Daoy (cell line): ENCODE measurements at places on chromosomes 3 and 15.

DNA sequence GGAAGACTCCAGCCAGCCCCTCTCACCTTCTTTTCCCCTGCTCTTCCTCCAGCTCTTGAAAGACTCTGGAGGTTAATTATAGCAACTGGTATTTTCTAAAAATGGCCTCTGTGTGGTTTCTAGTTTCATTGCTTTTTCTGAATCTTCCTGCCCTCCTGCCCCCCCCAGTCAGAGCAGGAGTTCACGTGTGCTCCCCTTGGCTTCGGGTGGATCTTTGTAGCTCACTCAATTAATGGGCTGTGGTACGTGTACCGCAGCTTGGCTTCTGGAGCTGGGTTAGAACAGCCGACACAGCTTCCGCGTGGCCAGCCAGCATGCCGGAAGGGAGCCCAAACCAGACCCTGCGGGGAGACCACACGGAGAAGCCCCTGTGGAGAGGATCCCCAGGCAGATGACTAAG lies 31.5 kb downstream of the TM2D3 start:
- DNase-seq, result no peak

GRCh38 chr15:100544338-100544841 lies 15.6 kb upstream of the CERS3 start:
- no peak for DNase-seq

DNA sequence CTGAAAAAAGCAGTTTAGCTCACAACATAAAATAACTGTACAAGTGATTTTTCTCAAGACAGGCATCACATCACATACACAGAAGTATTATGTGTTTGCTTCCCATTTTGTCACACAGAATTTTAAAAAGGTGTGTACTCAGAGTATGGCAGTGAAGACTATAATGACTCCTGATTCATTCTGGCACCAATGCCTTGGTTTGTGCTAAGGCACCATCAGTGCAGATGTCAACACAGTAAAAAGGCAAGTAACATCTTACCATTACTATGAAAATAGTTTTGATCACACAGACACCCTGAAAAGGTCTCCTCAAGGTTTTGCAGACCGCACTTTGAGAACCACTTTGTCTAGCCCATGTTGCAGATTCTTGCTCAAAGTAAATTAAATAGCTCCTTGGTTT lies 191.6 kb downstream of the KLHL25 start:
- no peak for DNase-seq

- no peak for DNase-seq
Observed at GRCh38 chr3:141425523-141426233, 57.4 kb downstream of the ZBTB38 start.

- DNase-seq, result no peak
Observed at GRCh38 chr15:50879016-50879617, 29.4 kb upstream of the AP4E1 start.

DNA sequence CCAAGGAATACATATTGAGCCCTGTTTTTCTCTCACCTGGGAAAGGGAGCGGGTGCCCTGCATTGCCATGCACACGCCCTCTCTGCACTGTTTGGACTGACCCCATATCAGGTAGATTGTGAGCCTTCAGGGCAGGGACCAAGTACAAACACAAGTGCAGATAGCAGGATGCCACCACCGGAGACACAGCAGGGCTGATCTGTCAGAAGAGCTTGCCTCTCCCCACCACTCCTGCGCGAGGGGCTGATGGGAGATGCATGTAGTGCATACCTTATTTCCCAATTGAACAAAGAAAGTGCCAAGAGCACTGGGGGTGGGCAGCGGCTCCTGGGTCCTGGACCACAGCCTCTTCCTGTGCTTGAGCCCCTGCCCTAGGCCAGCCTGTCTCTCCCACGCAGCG lies 9.0 kb upstream of the SLCO2A1 start:
- no peak for DNase-seq

- no peak for DNase-seq
Observed at GRCh38 chr3:106058475-106058874, 189.7 kb upstream of the CBLB start.

- no peak for DNase-seq
Observed at GRCh38 chr15:84949043-84949442, 32.6 kb upstream of the PDE8A start.

GRCh38 chr3:181103605-181104004 lies 114.1 kb upstream of the DNAJC19 start:
- DNase-seq, result peak; percentile 2

DNA sequence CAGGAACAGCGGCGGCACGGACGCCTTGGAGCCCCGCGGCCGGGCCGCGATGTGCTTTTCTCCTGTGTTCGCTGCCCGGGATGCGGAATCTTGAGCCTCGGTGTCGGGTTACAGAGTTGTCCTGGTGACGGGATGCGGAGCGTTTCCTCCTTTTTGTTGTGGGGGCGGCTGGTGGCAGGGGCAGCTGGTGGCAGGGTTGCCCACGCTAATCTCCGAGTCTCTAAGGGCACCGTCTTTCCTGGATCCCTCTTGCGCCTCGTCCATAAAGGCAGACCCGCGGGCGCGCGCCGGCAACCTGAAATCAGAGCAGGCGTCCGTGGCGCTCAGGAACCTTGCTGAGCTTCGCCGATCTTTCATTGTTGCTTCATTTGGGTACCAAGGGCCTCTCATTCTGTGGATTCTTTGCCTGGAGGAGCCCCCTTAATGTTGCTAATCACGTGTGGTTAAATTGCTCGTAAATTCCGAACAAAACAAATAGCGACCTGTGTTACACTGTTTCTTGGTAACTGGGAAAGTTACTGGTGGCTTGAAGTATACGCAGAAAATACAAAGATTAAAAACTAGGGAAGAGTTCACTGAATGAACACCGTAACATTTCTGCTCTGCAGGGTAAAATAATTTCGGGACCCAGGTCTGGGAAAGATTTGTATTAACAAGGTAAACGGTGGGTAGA lies 844 bp upstream of the PFN2 start:
- peak; percentile 79 for DNase-seq

DNA sequence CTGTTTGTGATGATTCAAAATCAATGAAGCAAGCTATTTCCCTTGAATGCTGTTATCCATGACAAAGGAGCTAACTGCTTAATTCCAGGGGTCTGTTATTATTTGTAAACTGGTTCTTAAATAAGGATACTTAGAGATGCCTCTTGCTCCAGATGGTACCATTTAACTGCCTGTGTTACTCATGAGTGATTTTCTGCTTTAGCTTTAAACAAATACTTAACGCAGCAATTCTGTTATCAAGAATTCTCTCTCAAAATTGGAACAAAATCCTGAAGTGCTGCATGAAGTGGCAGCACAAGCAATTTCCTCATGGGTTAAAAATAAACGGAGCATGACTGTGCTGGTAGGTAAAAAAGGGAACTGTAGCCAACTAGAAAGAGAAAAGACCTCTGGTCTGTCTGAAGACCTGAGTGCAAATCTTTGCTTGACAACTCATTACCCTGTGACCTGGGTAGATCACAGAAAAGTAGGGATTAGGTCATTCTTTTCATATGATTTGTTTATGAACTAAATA lies 62.5 kb upstream of the GBE1 start:
- no peak for DNase-seq

DNA sequence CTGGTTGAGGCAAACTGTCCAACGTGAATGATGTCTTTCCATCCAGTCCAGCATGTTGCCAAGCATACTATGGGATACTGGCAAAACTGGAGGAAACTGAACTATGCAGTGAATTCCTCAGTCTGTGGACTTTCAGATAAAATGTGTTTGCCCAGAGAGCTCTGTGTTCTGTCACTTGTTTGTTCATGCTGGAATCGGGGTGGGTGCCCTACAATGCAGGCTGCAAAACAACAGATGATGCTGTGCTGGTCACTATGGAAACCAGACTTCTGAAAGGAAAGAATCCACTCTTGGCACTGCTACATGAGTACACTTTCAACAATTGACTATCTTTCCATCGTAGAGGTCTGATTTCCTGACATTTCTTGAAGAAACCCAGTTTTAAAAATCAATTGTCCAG lies 272.5 kb upstream of the ARHGEF26 start:
- DNase-seq, result no peak

- DNase-seq, result no peak
Observed at GRCh38 chr3:13652728-13653127, 103.8 kb downstream of the FBLN2 start.

DNA sequence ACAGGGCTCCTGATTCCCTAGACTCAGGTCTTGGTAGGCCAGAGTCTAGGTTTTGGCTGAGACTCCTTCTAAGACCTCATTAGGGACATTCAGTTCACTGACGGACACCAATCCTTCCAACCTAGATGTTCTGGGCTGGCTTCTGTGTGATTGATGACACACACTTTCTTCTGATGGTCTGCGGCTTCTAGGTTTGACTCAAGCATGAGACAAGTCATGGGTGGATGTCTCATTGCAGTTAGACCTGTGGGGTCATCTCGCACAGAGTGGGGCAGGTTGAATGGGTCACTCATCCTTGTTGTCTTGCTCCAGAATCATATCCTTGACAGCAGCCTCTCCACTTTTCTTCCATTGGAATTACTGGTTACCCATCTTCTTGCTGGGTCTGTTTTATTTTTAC lies 35.8 kb downstream of the ARNT2 start:
- DNase-seq, result no peak

GRCh38 chr3:50233176-50233575 lies 2.8 kb upstream of the GNAI2 start:
- no peak for DNase-seq

- no peak for DNase-seq
Observed at GRCh38 chr3:178669022-178669601, 132.9 kb downstream of the KCNMB2 start.

DNA sequence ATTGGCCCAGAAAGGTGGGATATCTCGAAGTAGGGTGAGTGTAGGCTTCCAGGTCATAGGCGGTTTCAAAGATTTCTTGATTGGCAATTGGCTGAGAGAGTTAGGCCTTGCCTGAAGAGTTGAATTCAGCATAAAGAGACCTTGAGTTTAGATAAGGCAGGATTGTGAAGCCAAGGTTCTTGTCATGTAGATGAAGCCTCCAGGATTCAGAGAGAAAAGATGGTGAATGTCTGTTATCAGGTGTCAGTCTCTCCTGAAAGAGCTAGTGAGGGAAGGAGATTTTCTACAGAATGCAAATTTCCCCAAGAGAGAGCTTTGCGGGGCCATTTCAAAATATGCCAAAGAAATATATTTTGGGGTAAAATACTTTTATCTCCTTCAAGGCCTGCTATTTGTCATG lies 217.0 kb upstream of the TLE3 start:
- no peak for DNase-seq

- peak; percentile 42 for DNase-seq
Observed at GRCh38 chr15:27057904-27058645, 87.1 kb downstream of the GABRG3 start.

DNA sequence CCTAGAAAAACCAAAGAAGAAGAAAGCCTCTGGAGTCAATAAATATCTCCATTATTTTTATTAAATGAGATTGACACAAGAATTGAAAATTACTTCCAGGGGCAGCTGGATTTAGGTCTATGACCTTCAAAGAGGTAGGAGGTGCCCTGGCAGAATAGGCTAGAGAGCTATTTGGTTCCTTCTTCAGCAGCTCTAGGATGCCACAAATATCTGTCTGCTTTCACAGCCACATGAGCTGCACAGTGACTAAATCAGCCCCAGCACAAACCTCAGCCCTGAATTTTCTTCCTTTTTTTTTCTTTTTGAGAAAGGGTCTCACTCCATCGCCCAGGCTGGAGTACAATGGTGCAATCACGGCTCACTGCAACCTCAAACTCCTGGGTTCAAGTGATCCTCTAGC lies 223.5 kb downstream of the ABHD5 start:
- DNase-seq, result no peak

DNA sequence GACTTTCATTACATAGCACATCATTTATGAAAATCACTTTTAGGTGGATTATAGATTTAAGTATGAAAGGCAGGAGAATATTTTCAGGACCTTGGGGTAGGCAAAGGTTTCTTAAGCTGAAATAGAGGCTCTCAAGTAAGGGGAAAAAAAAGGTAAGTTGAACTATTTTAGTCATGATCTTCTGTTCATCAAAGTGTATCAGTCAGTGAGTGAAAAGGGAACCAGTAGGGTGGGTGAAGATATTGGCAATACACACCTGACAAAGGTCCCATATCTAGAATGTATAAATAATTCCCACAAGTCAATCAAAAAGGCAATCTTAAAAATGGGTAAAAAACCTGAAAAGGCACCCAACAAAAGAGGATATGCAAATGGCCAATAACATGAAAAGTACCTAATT lies 218.6 kb downstream of the KLF13 start:
- DNase-seq, result no peak

- DNase-seq, result no peak
Observed at GRCh38 chr3:53772562-53772961, 73.7 kb downstream of the CHDH start.

DNA sequence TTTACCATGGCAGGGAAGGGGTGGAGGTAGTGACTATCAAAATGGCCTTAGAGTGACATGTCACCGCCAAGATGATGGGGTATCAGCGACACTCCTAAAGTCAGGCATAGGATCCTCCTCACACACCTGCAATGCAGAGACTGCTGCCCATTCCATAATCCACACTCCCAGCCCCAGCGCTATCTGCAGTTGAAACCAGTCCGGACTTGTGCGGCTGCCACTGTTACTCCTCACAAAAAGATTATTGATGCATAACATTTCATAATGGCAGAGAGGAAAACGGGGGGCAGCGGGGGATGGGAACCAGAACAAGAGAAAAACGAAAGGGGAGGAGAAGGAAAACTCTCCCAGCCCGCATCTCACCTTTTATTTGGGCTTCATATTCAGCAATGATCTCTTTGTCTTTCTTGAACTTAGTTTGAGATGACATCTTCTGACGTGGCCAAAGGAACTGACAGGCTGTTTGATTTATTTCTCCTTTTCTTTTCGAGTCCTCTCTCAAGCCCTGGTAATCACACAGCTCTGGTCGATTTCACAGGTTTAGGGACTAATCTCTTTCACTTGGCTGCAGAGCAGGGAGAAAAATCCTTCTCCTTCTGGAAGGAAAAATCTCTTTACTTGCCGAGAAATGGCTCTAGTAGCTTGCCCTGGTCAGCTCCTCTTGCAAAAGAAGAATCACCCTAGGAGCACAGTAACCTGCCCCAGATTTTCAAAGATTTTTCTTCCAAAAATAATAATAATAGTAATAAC lies 749 bp downstream of the SRGAP3 start:
- no peak for DNase-seq

GRCh38 chr15:100116416-100117190 lies 225.2 kb downstream of the ADAMTS17 start:
- DNase-seq, result no peak

GRCh38 chr3:42509111-42509510 lies 6.7 kb downstream of the VIPR1 start:
- no peak for DNase-seq

DNA sequence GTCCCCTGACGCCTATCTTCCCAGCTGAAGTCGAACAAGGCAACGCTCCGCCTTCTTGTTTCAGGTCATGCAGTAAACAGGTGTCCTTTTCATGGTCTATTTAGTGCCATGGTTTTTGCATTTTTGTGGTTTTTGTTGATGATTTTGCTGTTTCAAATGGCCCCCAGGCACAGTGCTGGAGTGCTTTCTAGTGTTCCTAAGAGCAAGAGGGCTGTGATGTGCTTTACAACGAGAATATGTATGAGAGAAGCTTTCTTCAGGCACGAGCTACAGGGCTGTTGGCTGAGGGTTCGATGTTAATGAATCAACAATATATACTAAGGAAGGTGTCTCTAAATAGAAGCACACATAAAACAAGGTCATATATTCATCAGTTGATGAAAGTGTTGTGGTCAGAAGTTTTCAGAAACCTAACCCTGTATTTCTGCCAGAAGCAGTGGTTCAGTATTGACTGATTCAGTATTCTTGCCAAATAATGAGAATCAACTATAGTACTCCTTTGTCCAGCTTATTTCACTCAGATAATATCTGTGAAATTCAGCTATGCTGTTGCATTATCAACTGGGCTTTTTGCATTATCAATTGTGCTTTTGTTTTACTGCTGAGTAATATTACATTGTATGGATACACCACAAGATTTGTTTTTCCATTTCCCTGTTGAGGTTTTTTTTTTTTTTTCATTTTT lies 18.5 kb downstream of the LIMD1 start:
- DNase-seq, result no peak

- DNase-seq, result peak; percentile 27
Observed at GRCh38 chr3:73086071-73086494, 24.6 kb downstream of the EBLN2 start.
